ENCODE measurements at places on chromosomes 3 and 15.

DNA sequence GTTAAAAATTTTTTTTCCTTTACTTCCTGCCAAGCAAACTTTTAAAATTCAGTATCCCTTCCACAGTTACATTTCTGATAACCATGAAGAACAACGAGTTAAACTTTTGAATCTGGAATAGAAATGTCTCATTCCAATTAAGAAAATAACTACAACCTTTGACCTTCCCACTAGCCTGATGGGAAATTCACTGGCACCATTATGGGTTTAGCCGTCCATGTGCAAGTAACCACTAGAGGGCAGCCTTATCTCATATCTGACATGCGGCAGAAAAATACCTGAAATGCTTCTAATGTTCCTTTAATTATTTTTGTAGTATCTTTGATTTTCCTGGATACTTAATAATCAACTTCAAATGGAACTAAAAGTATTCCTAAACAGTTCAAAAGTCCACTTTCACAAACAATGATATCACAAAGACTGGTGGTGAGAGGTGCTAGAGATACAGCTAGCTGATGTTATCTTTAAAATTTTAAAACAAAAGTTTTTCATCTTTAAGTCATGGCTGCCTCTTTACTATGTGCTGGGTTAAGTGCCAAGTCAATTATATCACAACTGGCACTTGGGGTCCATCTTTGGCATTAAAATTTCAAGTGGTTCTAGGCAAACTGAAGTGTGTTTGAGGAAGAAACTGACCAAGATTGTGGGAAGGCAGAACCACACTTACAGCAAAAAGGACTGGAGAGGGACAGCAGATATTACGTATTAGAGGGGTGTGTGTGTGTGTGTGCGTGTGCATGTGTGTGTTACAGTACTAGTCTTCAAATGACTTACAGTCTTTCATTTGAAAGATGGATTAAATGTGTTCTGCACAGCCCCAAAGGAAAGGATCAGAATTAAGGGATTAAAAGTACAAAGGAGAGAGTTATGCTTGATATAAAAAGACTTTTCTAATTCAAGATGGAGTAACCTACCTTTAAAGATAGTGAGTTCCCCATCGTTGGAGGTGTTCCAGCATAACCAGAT lies 107.1 kb upstream of the ICE2 start:
- DNase-seq = peak; percentile 53

GRCh38 chr3:157392104-157392503 lies 44.5 kb upstream of the PTX3 start:
- no peak for DNase-seq

GRCh38 chr3:10672422-10672821 lies 143.6 kb upstream of the SLC6A11 start:
- DNase-seq = no peak

- DNase-seq = no peak
Observed at GRCh38 chr3:85258819-85259218, 300.0 kb downstream of the CADM2 start.

DNA sequence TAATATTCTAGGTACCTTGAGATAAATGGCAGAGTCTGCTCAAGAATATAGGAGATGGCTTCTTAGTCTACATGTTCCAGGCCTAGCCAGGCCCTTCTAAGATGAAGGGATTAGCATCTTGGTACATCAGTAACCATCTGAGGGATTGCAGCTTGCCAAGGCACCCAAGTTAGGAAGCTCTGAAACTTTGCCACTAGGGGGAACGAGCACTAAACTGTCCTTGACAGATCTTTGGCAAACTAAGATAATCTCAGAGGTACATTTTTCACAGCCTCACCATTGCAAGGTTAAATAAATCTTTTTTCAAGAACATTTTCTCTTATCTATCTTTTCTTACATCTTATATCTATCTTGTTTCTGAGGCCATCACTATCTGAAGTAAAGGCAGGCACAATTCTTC lies 351.2 kb downstream of the RAP2B start:
- no peak for DNase-seq

DNA sequence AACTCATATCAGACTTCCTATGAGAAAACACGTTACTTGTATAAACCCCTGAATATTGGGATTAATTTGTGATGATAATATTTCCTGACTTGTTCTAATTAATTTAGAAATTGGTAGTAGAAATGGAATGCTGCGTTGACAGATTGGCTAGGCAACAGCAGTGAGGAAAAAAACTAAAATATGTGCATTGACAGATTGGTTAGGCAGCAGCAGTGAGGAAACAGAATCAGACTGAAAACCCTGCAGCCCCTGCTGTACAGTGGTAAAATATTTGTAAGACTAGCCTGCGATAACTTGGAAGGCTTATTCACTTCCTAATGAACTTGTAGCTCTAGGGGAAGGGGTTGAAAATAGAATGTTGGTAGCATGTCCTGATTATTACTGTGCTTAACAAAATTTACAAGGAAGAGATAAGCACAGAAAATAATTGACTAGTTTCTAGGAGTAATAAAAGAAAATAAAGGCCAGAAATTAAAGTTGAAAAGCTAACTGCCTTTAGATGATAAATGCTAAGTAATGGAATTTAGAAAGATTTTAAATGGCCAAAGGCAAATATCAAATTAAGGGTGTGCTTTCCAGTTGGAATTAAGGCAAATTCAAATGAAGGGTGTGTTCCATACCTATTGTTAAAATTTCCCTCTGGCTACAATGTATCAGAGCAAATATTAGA lies 29.9 kb upstream of the IL16 start:
- DNase-seq = no peak

GRCh38 chr3:197752107-197752506 lies 2.4 kb downstream of the FYTTD1 start:
- DNase-seq = no peak

Measured in NCI-H1048 (cell line).